ENCODE measurements at places on chromosomes 6 and 20. TPM values are rescaled to one million over a fixed set of nuclear protein-coding genes. Genes with fewer than 3 reads are reported as not detected.

DNA sequence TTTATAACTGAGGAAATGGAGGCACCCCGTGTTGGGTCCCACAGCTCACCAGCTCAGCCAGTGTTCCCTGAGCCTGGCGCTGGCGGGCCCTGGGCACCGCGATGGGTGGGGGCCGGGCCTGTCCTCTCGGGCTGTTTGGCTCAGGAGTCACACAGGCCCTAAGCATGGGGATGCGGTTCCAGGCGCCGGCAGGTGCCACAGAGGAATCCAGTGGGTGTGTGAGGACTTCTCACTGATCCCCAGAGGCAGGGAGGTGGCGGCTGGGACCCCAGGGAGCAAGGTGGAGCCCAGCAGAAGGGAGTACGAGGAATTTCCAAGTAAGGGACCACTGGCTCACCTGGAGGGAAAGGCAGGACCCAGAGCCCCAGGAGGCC lies 57.5 kb downstream of the IRF4 start:
- DNase-seq = no peak

DNA sequence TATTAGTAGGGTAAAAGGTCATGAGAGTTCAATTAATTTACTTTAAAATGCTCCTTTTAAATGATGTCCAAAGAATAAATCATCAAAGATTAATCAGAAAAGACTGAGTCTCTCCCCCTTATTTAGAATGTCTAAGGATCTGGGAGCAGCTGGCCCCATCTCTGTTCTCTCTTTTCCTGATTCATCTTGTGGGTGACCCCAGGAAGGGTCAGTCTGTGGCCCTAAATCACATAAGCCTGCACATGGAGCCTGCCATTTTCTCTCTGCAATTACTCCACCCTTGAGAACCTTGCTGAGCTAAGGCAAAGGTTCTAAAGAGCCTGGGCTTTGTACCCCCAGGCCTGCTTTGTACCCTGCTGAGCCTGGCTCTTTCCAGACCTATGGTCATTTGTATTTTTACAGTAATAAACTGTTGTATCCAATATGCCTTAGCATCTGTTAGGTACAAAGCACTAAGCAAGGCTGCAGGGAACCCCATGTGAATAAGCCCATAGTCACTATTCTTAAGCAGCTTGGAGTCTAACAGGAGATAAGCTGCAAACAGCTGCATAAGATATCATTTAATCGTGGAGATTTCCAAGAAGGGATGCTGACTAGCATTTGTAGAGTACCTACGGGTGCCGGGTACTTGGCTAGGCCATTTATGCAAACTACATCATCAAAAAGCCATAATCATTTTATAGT lies 431.0 kb upstream of the MARCKS start:
- no peak for DNase-seq

GRCh38 chr6:46715141-46715540 lies 20.0 kb downstream of the PLA2G7 start:
- DNase-seq = no peak

DNA sequence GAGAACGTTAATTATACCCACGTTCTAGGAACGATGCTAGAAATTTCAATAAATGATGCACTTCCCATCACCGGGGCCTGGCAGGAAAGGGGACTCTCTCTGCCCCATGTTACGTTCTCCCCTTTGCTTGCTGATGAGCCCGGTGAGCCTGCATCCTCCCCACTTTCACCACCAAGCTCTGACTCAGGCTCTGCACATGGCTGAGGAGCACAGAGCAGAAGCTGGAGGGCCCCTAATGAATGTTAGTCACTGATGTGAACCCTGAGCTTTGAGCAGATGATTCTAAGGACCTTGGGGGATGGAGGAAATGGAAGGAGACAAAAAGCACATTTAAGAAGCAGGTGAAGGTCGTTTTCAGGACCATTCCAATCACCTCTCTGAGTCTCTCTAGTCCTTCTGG lies 468.2 kb upstream of the ARID1B start:
- DNase-seq = no peak

GRCh38 chr20:57555457-57556184 lies 5.3 kb upstream of the PCK1 start:
- DNase-seq = no peak

GRCh38 chr6:11318835-11319813 lies 86.7 kb upstream of the NEDD9 start:
- no peak for DNase-seq

DNA sequence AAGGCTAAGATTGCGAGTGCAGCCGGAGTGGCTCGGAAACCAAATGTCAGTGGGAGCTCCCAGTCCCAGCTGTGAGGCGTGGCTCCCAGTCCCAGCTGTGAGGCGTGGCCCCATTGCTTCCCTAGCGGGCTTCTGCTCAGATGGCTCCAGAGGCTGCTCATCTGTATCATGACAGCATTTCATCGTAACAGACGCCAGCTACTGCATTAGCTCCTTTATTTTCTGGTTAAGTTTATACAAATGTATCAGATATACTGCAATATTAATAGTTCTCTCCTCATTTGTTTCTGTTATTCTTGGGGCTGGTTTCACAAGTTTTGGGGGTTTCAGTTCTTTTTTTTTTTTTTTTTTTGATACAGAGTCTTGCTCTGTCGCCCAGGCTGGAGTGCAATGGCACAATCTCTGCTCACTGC lies 34.7 kb upstream of the TBXT start:
- no peak for DNase-seq

DNA sequence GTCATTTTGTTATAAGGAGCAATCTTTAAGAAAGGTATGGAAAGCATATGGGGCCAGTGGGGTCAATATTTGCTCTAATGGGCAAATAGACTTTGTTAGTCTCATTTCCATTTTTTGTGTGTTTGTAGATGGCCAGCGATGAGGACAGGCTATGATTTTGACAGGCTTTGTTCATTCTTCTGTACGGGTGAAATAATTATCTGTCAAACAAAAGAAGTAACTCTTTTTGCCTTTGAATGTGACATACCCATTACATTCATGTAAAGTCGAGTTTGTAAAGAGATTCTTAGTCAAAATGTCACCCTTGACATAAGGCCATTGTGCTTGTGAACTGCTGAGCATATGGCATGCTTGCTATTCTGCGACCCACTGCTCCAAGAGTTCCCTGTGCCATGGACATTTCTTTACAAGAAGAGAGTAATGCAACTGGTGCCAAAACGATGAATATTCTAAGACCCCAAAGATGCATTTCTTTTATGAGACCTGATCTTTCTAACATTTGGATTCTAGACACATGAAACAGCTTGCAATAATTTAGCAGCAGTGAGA lies 38.2 kb upstream of the JAG1 start:
- no peak for DNase-seq

GRCh38 chr6:75874224-75874623 lies 125.2 kb downstream of the MYO6 start:
- DNase-seq = no peak

GRCh38 chr20:62875419-62876361 lies 14.1 kb upstream of the TCFL5 start:
- DNase-seq = peak; percentile 76

DNA sequence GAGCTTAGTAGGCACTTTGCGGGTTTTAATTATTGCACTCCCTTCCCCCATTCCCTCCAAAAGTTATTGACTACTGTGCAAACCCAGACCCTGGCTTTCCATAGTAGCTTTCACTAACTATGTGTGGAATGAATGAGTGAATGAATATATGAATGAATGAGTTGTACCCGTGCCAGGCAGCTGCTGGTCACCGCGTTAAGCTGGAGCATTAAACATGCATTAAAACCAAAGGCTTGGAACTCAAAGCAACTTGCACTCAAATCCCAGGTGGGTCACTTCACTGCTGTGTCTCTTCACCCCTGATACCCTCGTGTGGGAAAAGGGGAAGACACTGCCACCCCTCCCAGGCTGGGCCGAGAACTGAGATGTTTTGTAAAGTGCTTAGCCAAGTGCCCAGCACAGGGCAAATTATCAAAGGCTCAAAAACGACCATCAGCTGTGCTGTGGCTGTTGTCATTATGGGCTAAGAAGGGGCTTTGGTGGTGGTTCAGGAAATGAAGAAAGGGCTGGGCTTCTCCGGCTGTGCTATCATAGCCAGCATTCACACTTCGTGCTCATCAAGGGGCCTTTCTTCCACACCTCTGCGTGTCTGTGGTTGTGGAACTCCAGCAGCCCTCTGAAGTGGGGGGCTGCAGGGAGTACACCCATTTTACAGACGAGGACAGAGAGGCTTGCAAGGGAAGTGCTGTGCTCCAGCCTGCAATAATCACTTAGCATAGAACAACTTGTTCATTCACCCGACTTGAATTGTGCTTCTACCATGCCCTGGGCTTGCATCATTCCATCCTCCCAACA lies 60.2 kb upstream of the STX16 start:
- no peak for DNase-seq

DNA sequence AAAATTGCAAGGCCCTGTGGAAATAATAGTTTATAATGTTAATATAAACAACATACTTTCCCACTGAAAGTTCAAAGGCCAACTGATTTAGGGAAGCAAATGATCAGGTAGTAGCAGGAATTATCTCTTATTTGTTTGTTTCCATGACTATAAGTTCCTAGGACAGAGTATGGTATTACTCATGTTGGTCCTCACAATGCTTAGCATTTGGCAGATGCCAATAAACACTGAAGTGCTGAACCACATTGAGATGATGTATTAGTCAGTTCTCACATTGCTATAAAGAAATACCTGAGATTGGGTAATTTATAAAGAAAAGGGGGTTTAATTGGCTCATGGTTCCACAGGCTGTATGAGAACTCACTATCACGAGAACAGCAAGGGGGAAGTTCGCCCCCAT lies 129.6 kb upstream of the NUP153 start:
- DNase-seq = no peak

DNA sequence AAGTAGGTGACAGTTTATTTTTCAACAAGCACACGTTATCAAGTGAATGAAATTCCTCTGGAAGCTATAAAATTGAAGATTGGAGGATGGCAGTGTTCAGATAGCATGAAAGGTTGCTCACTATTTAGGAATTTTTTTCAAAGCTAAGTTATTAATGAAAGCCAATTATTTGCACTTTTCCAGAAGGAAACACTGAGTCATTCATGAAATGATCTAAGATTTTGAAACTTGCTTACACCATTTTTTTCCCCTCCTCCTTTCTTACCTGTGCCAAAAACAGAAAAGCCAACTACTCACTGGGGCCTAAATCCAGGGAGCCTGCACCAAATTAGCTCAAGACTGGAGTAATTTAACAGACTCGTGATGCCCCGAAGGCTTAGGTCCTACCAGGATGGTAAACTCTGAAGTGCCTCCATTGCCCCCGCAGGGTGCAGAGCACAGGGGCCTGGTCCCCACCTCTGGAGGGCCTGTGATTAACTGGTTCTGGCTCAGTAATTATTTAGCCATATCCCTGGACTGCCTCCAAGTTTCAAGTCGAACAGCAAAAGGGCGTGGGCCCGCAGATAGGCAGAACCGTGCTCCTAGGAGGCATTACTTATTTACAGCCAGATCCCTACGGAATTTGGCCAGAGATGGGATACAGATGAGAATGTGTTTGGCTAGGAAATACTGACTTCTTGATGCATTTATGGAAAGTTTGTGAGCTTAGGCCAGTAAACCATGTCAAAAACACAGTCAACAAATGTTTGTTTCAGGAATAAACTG lies 28.0 kb upstream of the ZNF217 start:
- DNase-seq = no peak

DNA sequence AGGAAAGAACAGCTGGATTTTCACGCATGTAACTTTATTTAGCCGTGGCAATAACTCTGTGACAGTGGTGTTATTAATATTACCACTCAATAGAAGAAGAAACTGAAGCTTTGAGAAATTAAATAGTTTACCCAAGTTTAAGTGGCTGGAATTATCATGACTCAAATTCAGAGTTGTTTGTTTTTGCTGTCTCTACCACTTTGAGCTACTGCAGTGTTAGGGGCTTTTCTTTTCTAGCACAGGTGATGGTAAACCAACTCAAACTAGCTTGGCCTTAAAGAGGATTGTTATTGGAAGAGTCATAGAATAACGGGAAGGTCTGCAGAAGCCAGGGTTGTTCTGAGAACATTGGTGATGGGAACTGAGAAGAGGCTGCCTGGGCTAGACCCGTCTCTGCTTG lies 66.0 kb upstream of the PREP start:
- no peak for DNase-seq

DNA sequence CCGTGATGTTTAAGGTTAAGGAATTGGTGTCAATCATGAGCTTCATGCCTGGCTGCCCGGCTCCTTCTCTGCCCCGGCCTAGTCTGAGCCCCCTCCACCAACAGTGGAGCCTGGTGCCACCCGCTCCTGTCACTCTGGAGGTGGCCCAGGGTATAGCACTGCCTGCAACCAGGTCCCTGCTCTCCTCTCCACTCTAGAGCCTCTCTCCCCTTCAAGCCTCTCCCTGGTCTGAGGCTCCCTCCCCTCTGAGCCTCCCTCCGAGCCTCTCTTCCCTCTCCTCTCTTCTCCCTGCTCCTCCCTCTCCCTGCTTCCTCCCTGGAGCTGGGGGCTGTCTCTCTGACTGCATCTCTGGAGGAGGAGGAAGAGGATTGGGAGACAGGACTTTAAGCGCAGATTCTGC lies 31.3 kb upstream of the MRGBP start:
- no peak for DNase-seq

DNA sequence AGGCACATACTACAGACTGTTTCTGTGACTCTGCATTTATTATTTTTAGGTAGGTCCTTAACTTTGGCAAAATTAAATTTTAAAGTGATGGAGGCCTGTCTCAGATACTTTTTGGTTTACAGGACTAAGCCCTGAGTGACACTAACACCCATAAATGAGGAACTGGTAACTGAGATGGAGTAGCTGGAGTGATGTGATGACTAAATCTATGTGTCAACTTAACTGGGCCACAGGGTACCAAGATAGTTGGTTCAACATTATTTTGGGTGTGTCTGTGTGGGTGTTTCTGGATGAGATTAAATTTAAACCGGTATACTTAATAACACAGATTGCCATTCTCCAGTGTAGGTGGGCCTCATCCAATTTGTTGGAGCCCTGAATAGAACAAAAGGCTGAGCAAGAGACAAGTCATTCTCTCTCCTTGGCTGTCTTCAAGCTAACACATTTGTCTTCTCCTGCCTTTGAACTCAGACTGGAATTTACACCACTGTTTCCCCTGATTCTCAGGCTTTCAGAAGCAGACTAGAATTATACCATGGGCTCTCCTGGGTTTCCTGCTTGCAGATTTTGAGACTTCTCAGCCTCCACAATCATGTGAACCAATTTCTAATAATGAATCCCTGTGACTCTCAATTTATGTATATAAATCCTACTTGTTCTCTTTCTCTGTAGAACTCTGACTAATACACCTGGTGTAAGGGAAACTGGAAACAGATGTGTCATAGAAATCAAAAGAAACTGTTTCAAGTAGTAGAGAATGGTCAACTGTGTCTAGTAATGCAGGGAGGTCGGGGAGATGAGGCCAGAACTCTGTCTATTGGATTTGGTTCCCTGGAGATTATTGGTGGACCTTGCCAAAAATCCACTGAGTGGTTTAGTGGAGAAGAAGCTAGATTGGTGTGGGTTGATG lies 579.2 kb downstream of the EPM2A start:
- no peak for DNase-seq

Gene GUCA1A
- total RNA-seq = not detected

Gene CCR6
- total RNA-seq = not detected

Gene SLC22A16
- 0.33 TPM for total RNA-seq

Gene NFATC2
- 11.9 TPM for total RNA-seq

Gene PPIL6
- 16.5 TPM for total RNA-seq

Gene FOXA2
- total RNA-seq = not detected

Gene VGLL2
- total RNA-seq = not detected

Gene GHRH
- not detected for total RNA-seq

Gene DYNLT2
- total RNA-seq = 1.9 TPM

Gene NOTCH4
- 23.8 TPM for total RNA-seq

Gene IL17A
- not detected for total RNA-seq

All from breast epithelium (tissue), 4 donors.